ENCODE measurements at places on chromosomes 16 and 17.

GRCh38 chr16:12086822-12087221 lies 110.3 kb downstream of the SNX29 start:
- DNase-seq, result no peak

GRCh38 chr17:30323262-30323894 lies 10.5 kb downstream of the TMIGD1 start:
- DNase-seq, result no peak

GRCh38 chr17:27593232-27593856 lies 37.6 kb upstream of the LGALS9 start:
- no peak for DNase-seq

DNA sequence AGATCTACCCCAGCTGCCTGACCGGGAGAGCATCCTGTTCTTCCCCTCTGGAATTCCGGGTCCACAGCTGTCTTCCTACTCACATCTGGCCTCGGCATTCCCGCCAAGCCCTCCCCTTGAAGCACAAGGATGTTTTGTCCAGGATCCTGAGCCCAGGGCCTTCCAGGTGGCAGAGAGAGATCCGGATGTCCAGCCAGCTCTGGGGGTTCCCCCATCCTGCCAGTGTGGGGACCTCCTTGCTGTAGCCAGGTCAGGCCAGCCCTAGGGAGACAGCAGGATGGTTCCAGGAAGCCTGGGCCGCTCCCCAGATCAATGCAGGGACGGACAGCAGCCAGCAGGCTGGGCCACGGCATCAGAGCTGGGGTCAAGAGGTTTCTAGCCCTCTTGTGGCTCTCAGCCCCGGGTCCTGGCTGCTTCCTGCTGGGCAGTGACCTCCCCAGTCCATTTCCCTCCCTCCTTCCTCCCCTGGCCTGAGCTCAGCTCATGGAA lies 55.3 kb downstream of the SOCS3 start:
- DNase-seq, result no peak

GRCh38 chr17:77291591-77292386 lies 151.0 kb downstream of the SEC14L1 start:
- no peak for DNase-seq

GRCh38 chr17:31584438-31585279 lies 193.2 kb downstream of the RAB11FIP4 start:
- DNase-seq, result no peak

- DNase-seq, result peak; percentile 62
These were observed 20.0 kb upstream of the RNF135 start for GRCh38 chr17:30950669-30951399.

GRCh38 chr17:36943250-36944191 lies 5.2 kb upstream of the AATF start:
- no peak for DNase-seq

GRCh38 chr16:30368792-30369090 lies 1.6 kb downstream of the TBC1D10B start:
- DNase-seq, result no peak

DNA sequence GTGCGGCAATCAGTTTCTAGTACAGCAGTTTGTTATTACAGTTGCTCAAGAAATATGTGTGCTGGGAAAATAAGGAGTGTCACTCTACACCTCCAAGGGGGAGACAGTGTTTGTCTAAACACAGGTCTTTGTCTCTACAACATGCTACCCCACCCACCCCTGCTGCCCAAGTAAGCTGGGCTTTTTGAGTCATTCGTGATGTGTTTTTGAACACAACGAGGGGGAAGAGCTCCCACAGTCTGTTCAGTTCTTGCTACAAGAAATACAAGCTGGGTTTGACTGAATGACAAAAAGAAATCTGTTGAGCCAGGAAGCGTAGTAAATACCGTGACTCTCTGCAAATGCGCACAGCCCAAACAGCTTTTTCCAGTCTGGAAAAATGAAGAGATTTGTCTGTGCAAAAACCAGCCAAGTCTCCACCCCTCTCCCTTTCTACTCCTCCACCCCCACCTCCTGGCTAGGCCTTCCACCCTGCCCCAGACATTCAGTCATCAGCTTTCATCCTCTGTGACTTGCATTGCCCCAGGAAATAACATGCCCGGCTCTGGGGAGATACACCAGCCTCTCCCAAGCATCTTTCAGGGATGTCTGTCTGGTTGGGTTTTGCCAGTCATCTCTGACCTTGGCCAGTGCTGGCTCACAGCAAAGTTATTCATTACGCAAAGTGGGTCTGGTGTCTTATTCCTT lies 25.7 kb downstream of the CHD9 start:
- peak; percentile 75 for DNase-seq

DNA sequence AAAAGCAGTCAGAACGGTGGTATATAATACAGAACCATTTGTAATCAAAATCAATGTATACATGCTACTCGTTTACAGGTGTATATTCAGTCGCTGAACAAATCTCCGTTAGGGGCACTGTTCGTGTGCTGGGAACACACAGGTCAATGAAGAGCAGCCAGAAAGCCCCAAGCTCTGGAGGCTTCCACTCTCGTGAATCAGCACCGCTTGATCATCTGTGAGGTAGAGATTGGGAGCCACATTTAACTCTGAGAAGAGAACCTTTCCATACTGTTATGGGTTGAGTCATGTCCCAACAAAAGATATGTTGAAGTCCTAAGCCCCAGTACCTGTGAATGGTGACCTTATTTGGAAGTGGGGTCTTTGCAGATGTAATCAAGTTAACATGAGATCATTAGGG lies 5.4 kb upstream of the CYTH1 start:
- DNase-seq, result no peak

Data from fibroblast of the conjunctiva (primary cell).